ENCODE measurements at places on chromosomes 3 and 15.

GRCh38 chr15:90550919-90551318, 21.2 kb downstream of the CRTC3 start:
- DNase-seq = no peak

- no peak for DNase-seq
Observed at GRCh38 chr3:58164906-58165821, 45.6 kb downstream of the DNASE1L3 start.

GRCh38 chr3:152835601-152836102, 721 bp downstream of the P2RY1 start:
- DNase-seq = no peak

DNA sequence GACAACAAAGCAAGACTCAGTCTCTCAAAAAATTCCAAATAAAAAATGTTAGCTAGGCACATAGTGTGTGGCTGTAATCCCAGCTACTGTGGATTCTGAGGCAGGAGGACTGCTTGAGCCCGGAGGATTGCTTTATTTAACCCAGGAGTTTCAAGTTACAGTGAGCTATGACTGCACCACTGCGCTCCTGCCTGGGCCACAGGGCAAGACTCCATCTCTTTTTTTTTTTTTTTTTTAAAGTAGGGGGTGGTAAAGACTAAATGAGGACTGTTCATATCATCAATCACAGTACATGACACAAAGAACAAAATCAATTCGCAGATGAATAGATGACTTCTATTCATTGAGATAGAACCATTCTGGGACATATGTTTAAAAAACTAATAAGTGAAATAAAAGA, 48.1 kb downstream of the ACAP2 start:
- DNase-seq = no peak

DNA sequence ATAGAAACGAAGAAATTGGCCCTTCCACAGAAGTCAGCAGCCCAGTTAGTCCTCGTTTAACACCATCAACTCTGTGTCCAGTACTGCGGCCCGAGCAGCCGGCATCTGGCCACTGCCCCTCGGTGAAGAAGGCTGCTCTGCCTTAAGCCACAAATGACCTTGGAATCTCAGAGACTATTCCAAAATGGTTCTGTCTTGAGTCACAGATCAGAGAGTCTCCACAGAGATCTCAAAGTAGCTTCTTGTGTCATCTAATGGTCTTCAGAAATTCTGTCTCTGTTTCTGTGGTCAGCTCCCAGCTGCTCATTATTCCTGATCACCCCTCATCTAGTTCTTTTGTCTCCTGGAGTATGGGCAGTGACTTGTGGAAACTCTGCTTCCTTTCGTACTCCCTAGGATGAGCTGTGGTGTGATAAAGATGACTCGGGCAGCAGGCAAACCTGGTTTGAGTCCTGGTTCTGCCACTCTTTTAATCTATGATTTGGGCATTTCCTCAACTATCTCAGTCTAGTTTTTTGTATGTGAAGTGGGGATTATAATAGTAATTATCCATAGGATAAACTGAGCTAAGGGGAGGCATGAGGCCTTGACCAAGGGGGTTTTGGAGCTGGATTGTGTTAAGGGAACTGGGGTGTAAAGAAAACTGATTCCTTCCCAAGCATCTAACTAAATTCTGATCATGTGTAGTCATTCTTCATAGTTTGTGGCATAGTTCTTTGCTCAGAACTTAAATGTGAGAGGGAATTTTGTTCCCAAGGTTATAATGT, 22.6 kb downstream of the CRTC3 start:
- no peak for DNase-seq

DNA sequence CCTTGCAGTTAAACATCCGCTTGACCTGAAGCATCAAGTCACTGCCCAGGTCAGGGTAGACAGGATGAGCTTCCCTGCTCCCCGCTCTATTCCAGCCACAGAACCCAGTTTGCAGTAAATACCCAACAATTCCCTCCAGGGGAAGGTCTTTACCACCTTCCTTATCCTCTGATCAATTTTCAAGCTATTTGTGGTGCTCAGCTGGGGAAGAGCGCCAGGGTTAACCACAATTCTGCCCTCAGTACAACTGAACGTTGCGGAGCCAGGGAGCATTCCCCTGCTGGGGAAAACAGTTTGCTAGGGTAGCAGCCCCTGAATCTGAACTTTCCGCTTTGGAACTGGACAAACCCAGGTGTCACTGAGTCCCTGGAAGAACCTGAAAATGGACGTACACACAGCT, 28.5 kb downstream of the RBPMS2 start:
- DNase-seq = no peak

GRCh38 chr3:123157598-123158287, 44.0 kb upstream of the SEC22A start:
- no peak for DNase-seq
